ENCODE measurements at places on chromosomes 12 and 14.

DNA sequence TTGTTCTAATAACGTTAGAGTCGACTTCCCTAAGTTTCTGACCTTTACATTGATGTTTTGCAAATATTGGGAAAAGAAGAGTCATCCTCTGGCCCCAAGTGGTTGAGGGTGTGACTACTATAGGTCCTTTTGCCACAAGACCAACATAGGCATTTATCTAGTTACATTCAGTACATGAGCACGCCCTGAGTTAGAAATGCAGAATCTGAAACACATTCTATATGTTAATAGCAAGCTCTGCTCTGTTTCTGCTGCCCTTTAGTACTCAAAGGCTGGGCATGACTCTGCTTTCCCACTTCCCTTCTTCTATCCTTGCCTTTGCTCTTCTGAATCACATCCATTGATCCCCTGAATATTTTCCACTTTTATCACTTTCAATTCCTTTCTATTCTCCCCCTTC, 115.1 kb upstream of the PTPRB start:
- no peak for DNase-seq

DNA sequence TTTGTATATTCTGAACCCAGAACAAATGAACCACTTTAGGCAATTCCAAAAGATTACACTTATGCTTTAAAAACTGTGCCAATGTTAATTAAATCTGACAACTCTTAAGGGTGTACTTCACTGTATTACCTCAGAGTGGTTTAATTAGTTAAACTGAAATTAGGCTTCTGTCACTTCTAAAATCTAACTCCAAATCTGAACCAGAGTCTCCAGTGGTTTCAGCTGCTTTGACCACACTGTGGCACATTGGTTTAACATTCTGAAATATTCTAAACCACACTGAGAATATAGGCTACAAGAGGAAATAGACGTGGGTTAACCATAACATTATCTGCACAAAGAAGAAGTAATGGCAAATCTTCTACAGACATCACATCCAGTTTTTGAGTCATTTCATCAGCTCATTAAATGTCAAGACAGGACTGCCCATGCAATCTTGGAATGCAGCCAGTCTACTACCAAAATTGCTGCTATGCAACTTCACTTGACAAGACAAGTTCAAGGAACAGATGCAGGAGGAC, 94.8 kb downstream of the LRP6 start:
- no peak for DNase-seq

- DNase-seq: peak; percentile 81
These were observed 31.3 kb upstream of the SMUG1 start for GRCh38 chr12:54220092-54220557.

GRCh38 chr12:94195483-94195882, 47.1 kb downstream of the PLXNC1 start:
- DNase-seq: no peak

DNA sequence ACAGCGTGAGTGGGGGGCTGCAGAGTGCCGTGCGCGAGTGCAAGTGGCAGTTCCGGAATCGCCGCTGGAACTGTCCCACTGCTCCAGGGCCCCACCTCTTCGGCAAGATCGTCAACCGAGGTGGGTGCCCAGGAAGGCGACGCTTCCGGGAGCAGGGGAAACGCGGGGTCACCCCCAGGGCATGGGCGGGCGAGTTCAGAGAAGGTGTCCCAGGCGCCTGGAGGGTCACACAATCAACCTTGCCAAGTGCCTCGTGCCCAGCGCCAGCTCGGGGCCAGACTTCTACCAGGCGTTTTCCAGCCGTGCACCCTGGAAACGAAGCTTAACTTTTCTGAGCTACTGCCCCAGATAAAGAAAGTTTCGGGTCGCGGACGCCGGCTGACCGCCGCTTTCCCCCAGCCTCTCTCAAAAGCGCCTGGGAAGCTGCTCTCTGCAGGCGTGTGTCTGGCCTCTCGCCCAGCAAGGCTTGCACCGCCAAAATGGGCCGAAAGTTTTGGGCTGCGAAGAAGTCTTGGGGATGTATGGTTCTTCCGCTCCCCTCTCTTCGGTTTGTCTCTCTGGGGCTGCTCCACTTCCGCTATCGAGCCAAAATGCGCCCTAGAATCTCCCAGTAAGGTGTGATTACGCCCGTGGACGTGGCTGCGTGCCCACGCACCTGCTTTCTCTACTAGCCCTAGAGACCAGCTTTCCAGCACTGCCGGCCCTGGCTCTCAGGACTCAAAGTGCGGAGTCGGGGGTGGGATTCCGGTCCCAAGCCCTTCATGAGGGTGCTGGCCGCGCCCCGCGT, 1.7 kb downstream of the WNT1 start:
- DNase-seq: no peak

GRCh38 chr14:23181453-23181852, 2.0 kb downstream of the SLC7A8 start:
- DNase-seq: no peak

GRCh38 chr12:100875771-100876170, 81.2 kb downstream of the ANO4 start:
- no peak for DNase-seq

GRCh38 chr14:95520346-95520745, 3.9 kb upstream of the SYNE3 start:
- DNase-seq: no peak

- no peak for DNase-seq
These were observed 62.8 kb downstream of the SRRM4 start for GRCh38 chr12:119044094-119044493.

- DNase-seq: no peak
These were observed 309.1 kb downstream of the LRFN5 start for GRCh38 chr14:41915732-41916131.

- DNase-seq: no peak
These were observed 134.6 kb downstream of the CACNA1C start for GRCh38 chr12:2187195-2187945.

DNA sequence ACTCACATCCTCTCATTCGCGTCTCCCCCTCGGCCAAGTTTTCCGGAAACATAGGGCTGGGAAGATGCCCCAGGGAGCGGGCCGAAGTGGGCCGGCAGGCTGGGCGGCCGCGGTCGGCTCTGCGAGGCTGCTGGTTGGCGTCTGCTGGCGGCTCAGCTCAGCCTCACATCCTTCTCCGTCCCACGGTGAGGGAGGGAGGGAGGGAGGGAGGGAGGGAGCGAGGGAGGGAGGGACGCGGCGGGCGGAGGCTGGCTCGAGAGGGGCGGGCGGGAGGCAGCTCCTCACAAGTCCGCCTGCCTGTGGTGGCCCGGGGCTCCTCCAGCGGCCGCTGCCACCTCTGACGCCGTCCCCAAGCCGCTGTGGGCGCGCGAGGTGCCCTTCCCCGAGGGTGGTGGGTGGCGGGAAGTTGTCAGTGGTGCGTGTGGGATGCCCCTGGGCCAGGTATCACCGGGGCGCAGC, 93.8 kb downstream of the RFLNA start:
- DNase-seq: no peak

DNA sequence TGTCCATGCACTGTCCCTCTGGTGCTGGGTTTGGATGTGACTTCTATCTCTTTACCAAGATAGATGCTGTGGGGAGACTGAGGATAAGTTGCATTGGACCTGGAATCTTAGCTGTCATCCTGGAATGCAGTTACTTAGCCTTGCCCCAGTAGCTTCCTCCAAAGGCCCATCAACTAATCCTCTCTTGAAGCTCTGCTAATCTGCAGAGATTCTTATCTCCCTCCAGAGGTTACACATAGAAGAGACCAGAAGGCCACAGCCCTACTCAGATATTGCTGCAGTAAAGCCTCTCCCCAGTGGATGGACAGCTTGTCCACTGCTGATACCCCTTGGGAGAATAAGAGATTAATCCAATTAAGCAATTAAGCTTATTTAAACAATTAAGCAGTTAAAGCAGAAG, 867.2 kb downstream of the BCL11B start:
- no peak for DNase-seq

GRCh38 chr14:64407329-64407728, 19.2 kb downstream of the MTHFD1 start:
- no peak for DNase-seq

DNA sequence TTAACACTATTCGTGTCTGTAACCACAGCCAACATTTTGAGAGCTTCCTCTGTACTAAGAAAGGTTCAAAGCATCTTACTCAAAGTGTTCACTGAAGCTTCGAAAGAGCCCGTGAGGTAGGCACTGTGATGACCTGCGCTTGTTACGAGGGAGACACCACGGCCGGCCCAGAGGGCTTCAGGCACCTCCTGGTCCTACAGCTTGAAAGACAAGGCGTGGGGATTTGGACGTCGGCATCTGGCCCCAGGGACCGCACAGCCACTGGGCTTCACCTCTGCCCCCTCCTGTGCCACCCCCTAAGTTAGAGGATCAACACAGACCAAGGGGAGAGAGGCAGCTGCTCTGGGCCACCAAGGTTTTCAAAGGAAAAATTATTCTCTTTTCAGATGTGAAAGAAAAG, 75.6 kb downstream of the RIMBP2 start:
- DNase-seq: no peak

GRCh38 chr12:54021432-54022013, 6.7 kb upstream of the HOXC6 start:
- DNase-seq: no peak

GRCh38 chr12:127024791-127025190, 1242.2 kb upstream of the TMEM132C start:
- DNase-seq: no peak

- DNase-seq: no peak
These were observed 2.6 kb downstream of the ZNF140 start for GRCh38 chr12:133083345-133083744.

DNA sequence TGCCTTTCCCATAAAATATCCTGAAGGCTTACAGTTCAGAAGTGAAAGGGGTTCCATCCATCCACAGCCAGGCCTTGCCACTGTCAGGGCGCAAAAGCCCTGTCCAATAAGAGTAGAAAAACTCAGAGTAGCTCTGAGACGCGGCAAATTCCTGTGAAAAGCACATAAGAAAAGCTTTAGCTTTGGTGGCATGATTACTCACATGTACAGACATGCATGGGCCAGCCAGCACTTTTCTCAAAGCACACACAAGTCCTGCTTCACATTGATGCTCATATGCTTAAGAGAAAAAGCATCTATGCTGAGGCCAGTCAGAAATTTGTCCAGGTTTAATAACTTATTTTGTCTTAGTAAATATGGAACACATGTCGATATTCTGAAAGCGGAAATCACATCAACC, 25.5 kb downstream of the CLEC1A start:
- no peak for DNase-seq

- DNase-seq: no peak
These were observed 27.6 kb upstream of the ETV6 start for GRCh38 chr12:11621797-11622423.

- no peak for DNase-seq
These were observed 9.6 kb upstream of the ENDOU start for GRCh38 chr12:47734725-47735480.

DNA sequence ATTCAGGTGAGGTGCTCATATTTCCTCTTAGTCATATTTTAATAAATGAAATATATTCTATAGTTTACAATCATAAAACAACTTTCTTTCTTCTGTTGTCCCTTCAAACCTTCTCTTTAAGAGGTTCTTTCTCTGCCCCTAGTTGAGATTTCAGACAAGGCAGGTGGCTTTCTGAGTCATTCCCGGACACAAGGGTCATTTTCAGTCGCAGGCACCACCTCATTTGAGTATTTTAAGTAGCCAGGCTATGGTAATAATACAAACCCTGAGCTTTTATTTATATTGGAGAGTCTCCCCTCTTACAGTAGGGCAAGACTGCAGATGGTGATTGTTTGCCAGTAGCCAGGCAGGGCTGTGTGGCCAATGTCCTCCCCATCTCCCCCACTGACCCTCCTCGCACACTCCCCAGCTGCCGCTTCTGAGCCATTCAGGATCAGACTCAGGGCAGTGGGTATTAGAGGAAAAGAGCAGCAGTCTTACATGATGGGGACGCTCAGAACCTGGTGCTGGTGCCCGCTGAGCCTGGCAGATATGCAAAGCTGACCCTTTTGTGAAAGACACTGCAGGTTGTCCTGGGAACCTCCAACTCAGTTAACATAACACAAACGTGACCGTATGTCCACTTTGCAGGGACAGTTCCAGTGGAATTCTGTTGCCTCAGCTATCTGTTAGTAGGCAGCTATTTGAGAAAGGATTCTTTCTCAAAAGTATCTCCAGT, 101.1 kb upstream of the BCL2L14 start:
- no peak for DNase-seq

- DNase-seq: no peak
These were observed 1071.1 kb upstream of the FLRT2 start for GRCh38 chr14:84458881-84459280.

GRCh38 chr12:46160101-46160980, 108.5 kb downstream of the SLC38A1 start:
- no peak for DNase-seq

GRCh38 chr12:62898526-62898925, 36.4 kb downstream of the PPM1H start:
- DNase-seq: no peak

- DNase-seq: peak; percentile 61
These were observed 78.6 kb upstream of the PLEKHG7 start for GRCh38 chr12:92624236-92624635.

- DNase-seq: no peak
These were observed 867 bp upstream of the TDG start for GRCh38 chr12:103964805-103965204.

- no peak for DNase-seq
These were observed 128.1 kb upstream of the AMIGO2 start for GRCh38 chr12:47207829-47208248.

DNA sequence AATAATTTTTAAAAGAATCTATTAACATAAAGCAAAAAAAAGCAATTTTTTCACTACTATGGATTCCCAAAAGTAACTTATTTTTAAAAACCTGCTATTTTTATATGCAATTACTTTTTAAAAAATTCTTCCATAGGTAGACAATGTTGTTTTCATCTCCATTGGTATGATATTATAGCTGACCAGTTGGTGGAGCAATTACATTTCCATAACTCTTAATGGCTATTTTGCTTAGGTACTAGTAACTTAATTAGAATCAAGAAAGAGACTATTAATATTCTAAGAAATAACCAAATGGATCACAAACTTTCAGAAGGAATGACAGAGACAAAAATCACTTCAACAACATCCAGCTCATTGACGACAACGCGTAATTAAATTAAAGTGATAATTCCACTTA, 64.7 kb upstream of the PTCSC3 start:
- no peak for DNase-seq

DNA sequence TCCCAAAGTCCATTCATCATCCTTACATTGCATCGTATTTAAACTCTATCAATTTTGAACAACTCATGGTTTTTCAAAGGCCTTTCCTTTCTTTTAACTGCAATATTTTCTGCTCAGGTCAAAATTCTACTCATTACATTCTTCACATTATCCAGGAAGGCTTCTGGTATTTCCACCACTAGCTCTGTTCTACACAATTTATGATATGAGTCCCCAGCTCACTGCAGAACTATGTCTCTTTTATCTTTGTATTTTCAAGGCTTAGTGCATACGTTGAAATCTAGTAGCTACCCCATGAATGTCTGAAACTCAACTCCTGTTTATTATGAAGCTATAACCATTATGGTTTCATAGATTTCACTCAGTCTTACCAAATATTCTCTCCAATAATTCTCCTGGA, 282.9 kb downstream of the DUSP6 start:
- no peak for DNase-seq

All from RKO (cell line).